Cerebellar nuclear complex (tissue), 1 donor: ENCODE measurements at places on chromosomes 13 and 19.

- no peak for DNase-seq
These were observed 689.0 kb upstream of the SLITRK1 start for GRCh38 chr13:84571264-84571663.

GRCh38 chr19:55820037-55820436 lies 11.8 kb downstream of the NLRP11 start:
- no peak for DNase-seq

- no peak for DNase-seq
These were observed 18.4 kb upstream of the MYCBP2 start for GRCh38 chr13:77345150-77345780.

- no peak for DNase-seq
These were observed 9.4 kb upstream of the USPL1 start for GRCh38 chr13:30608364-30608763.

GRCh38 chr19:46349311-46349993 lies 2.6 kb downstream of the PPP5C start:
- no peak for DNase-seq

DNA sequence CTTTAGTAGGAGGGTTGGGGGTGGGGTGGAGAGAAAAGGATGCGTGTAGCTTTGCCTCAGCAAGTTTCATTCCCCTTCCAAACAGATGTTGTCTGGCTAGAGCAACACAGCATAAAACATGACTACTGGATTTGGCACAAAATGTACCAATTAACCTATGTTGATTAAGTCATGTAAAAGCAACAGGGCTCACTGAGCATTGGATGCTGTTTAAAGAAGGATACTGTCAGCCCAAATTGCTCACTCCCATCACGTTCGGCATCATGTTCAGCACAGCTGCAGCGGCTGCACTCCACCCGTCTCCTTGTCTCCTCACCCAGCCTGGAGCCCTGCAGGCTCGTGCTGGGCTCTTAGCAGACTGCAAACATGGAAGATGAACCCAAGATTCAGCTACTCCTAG lies 77.5 kb downstream of the DLEU7 start:
- DNase-seq: no peak

- DNase-seq: no peak
These were observed 636 bp upstream of the RB1 start for GRCh38 chr13:48302871-48303358.

DNA sequence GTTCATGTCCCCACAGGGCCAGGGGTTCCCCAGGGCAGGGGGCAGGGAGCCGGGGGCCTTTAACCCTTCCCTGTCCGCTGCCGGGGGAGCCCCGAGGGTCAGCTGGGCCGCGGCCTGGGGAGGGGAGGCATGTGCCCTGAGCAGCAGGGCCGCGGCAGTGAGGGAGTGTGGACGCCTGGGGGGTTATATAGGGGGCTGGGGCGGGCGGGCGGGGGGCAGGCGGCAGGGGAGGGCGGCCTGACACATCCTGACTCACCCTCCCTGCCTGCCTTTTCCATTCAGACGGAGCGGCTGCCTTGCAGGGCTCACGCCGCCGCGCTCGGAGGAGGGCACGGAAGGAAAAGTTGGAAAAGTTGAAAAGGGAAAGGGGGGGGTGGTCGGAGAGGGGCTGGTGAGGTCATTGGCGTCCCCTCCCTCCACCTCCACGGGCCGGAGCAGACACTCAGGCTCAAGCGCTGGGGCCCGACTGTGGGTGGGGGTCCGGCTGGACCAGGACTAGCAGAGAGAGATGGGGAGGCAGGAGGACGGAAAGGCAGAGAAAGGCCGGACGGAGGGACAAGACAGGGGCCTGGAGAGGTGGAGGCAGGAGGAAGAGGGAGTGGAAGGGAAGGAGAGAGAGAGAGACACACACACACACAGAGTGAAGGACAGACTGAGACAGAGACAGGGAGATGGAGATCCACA lies at the start of gene IL11:
TSS of gene IL11 (minus strand) at position 159 of the 684 bp plus-strand sequence. CDS start at position 6, 153 bp downstream.
- no peak for DNase-seq

GRCh38 chr13:101453784-101454201 lies 1.3 kb downstream of the ITGBL1 start:
- no peak for DNase-seq

GRCh38 chr13:95484052-95484451 lies 68.5 kb upstream of the CLDN10 start:
- no peak for DNase-seq

- no peak for DNase-seq
These were observed 2.0 kb upstream of the ELL start for GRCh38 chr19:18523841-18524240.

DNA sequence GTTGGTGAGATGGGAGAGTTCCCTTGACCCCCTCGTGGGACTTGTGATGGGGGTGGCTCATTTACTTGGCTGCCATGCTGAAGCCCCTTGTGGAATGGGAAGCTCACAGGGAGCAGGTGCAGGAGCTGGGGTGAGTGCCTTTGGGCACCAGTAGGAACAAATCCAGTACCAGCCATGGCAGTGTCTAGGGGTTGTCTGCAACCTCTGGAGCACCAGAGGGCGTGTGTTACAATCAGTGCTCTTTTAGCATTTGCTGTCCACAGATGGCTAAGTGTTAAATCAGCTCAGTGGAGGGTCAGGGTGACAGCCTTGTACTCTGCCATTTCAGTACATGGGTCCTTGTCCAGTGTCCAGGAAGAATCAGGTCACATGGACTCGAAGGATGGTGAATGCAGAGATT lies 75.6 kb downstream of the ATP8A2 start:
- no peak for DNase-seq

- DNase-seq: no peak
These were observed 85.0 kb upstream of the UBL3 start for GRCh38 chr13:29935309-29935981.

DNA sequence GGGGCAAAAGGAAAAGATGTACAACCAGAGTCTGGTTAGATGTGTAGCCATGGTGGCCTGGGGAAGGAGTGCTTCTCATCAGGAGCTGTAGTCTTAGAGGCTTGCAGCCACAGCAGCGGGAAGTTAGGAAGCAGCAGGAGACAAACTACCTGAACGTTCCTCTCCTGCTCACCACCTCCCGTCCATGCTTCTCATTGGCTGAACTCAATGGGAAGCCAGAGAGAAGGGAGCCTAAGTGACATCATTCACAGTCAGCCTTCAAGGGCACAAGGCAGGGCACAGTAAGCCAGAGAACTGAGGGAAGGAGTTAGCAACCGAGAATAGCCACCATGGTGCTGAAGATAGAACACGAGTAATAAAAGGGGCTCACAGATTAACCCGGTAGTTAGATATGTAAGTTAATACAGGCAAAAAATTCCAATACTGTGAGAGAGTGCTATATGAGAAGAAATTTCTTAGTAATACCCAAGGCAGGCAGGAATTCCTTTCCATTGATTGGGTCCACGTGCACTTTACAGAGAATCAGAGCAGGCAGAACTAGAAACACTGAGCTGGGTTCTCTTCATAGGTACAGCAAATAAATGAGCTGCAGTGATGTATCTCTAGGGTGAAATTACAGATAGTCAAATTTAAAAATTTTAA lies 391.5 kb upstream of the DACH1 start:
- no peak for DNase-seq

DNA sequence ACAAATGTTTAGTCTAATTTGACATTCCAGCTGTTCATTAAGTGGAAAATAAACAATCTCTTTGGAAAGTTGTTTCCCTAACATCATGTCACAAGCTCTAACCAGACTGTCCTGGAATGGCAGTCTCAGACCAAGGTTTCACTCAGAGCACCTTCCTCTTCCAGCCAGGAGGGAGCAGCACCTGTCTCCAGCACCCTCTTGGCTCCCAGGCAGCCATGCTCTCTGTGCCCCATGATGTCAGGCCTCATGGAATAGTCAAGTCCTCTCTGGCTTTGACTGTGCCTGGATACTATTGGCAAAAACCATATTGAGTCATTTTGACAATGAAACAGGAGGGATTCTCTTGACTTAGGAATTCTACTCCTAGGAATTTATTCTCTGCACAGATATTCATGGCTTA lies 171.4 kb downstream of the OXGR1 start:
- DNase-seq: no peak

DNA sequence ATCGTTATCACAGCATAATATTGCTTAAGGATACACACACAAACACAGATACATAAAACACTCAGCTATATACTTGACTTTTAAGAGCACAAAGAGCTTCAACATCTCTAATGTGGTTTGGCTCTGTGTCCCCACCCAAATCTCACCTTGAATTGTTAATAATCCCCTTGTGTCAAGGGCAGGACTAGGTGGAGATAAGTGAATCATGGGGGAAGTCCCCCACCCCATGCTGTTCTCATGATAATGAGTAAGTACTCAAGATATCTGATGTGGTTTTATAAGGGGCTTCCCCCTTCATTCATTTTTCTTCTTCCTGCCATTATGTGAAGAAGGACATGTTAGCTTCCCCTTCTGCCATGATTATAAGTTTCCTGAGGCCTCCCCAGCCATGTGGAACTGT lies 481.4 kb downstream of the PCDH9 start:
- DNase-seq: no peak

- DNase-seq: no peak
These were observed 1447.3 kb upstream of the MIR17HG start for GRCh38 chr13:89900104-89900765.

DNA sequence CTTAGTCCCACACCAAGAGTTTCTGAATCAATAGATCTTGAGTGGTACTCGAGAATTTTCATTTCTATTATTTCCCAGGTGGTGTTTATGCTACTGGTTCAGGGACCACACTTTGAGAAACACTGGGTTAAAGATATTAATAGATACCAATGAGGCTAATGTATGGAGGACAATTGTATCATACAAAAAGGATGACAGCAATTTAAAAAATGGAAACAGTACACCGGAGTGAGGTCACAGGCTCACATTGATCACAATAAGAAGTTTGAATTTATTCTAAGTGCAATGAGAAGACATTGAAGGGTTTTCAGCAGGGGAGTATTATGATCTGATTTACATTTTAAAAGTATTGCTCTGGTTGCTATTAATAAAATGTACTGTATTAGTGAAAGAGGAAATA lies 488.3 kb downstream of the PCDH17 start:
- DNase-seq: no peak

DNA sequence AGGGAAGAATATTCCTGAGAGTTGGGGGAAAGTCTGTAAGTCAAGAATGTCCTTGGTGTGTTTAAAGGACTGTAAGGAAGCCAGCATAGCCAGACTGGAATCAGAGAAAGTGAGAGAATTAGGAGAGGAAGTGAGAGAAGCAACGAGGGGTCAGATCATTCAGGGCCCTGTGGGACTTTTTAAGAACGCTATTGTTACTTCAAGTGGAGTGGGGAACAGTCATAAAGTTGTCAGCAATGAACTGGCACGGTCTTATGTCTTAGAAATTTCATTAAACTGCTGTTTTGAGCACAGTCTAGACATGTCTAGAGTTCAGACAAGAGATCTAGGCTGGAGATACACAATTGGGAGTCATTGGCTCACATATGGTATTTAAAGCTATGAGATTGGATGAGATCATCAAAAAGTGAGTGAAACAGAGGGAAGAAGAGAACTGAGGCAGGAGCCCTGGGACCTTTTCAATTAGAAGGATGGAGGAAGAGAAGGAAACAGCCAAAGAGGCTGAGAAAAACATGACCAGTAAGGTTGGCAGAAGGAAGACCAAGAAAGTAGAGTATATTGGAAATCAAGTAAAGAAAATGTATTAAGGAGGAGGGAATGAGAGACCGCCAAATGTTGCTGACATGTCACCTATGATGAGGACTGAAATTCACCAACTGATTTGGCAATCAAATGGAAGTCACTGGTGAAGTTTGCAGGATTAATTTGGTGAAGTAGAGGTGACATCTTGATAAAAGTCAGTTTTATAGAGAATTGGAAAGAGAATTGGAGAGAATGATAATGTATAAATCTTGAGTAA lies 263.5 kb downstream of the GPC5 start:
- no peak for DNase-seq

DNA sequence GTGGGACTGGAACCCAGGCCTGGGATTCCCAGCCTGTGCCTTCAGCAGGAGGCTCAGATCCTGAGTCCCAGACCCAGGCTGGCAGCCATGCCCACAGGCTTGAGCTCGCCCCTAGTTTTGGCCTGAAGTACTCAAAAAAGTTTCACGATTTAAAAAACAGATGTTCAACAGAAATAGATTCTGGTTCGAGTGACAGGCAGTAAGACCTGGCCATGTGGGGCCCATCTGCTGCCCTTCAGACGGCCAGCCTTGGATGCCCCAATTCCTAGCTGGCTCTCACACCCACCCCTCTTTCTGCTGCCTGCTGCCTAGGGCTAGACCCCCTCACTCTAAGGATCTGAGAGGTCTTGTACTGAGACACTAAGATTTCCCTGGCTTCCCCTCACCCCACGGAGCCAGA lies 2.8 kb upstream of the DMPK start:
- no peak for DNase-seq

GRCh38 chr19:13839130-13839937 lies 37.6 kb upstream of the NANOS3 start:
- DNase-seq: no peak

- DNase-seq: no peak
These were observed 1.3 kb downstream of the BBC3 start for GRCh38 chr19:47229676-47230053.

DNA sequence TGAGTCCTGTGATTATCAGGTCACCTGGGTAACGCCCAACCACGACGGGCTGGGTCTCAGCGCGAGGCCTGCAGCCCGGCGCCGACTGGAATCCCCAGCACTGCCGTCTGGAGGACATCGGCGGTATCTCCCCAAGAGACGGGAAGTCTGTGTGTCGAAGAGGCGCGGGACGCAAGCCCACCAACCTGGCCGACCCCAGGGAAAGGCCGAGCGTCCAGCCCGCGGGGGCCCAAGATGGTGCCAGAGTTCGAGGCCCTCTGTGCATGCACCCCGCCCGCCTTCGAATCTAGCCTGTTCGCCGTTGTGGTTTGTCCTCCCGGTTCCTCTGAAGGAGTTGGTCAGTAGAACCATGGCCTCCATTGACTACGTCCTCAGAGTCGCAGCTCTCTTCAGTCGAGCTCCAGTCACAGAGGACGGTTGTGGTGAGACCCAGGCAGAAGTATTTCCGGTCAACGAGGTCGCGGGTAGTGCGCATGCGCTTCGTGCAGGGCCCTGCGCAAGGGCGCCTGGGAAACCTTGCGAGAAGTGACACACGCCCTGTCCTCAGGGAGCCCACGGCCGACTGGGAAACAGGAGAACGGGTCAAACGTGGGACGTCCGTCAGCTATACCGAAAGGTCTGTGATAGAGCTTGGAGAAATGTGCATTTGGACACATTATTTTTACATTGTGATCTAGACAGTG lies 24.1 kb upstream of the PEG3 start:
- DNase-seq: no peak

- DNase-seq: no peak
These were observed at the start of gene ETHE1 for GRCh38 chr19:43526884-43527859. TSS of gene ETHE1 (minus strand) at chr19:43527201. CDS start at chr19:43527177, 24 bp downstream.

DNA sequence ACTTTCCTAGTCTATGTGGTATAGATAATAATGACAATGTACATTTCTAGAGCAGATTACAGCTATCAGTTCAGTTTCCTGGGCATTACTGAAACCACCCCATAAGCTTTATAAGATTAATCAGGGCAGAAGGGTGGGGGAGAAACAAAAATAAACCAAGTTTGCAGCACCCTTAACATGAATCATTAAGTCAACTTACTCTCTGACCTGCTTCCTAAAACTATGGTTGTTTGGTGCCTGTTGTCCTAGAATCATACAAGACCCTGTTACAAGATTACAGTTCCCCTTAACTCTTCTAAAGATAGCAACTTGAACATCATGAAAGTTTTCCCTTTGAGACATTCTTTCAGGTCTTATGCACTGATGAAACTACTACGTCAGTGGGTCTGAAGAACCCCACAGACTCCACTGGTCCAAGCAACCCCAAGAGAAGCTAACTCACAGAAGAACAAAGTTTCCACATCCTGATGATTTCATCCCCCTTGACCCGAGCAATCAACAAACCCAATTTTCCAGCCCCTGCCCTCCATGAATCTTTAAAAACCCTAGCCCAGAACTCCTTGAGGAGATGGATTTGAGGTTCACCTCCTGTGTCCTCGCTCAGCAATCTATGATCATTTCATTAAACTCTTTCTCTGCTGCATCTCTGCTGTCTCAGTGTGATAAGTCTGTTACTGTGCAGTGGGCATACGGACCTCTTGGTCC lies 336.5 kb downstream of the FOXO1 start:
- no peak for DNase-seq
